Fibroblast of skin of scalp (primary cell): ENCODE measurements at places on chromosomes 3 and 15.

GRCh38 chr3:101202640-101203039 is 117.7 kb downstream of the IMPG2 start:
- DNase-seq = no peak

DNA sequence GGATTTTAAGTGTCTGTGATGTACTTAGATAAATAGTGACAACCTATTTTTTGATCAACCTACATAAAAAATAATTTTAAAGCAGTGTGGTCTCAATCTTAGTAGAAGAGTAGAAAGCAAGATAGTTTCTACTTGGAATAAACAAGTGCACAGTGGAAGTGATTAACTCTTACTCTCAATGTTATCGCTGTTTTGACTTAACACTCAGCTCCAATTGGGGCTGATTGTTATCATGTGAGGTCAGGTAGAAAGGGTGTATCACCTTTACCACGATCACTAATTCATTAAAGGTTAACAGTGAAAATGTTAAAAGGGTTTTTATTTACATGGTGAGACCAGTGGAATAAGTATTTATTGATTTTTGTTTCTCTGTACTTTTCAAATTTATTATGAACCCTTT is 22.4 kb upstream of the APH1B start:
- DNase-seq = no peak

DNA sequence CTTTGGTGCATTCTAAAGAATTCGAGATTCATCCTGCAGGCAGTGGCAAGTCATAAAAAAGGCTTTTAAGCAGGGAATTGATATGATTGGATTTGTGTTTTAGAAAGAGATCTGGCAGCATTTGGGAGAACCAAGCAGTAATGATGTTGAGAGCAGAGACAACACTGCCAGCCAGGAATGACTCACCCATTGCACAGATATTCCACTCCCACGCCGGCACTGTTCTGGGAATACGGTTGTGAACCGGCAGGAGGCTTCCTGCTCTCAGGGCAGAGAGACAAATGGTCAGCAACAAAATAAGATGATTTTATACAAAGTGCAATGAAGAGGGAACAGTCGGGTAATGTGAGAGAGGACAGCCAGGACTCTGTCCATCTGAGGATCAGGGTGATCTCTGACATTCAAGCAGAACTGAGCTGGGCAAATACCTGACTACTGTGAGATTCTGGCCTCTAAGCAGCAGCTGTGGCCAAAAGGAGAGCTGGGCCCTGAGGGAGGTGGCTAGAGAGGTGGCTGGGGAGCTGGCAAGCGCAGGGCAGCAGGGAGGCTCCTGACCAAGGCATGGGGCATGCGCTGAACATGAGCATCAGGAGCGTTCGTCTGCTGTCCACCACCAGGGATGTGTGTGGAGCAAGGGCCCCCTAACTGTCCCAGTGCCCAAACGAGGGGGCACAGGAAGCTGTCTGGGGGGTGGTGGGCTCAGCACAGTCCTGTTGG is 56.1 kb upstream of the PLXNA1 start:
- DNase-seq = peak; percentile 78

- DNase-seq = peak; percentile 41
These were observed 611 bp downstream of the PIAS1 start for GRCh38 chr15:68054628-68055223.

- DNase-seq = no peak
These were observed 111.8 kb upstream of the PROK2 start for GRCh38 chr3:71896751-71897150.

DNA sequence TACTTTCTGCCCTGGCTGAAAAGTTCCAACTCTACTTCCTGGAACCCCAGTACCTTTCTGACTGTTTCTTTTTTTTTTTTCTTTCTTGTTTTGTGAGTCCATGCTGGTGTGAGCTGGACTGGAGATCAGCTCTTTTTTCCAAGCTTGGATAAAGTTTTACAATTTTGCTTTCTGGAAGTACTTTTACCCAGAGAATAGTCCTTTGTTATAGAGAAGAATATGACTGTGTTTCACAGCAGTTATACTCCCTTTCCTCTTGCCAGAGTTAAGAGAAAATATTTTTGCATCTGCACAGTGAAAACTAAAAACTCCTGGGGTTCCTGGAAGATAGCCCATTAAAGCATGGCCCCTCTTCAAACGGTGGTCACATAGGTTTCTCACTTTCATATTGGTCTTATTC is 1100.6 kb downstream of the OTOL1 start:
- no peak for DNase-seq

DNA sequence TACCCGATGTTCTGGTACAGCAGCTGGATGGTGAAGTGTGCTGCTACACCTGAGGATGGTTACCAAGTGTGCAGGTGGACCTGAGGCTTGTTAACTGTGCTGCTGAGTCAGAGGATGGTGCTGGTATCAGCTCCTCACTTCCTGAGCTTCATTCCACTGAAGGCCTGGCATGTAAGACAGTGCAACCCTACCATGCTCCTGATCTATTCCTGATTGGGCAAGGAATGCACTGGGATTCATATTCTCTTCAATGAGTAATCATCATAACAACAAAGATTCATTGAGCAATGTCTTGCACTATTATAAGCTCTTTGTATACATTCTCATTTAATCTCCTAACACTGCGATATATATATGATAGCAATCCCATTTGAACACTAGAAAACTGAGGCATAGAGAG is 62.9 kb upstream of the THSD4 start:
- DNase-seq = peak; percentile 84

- no peak for DNase-seq
These were observed 31.1 kb upstream of the SUCLG2 start for GRCh38 chr3:67685499-67685898.

DNA sequence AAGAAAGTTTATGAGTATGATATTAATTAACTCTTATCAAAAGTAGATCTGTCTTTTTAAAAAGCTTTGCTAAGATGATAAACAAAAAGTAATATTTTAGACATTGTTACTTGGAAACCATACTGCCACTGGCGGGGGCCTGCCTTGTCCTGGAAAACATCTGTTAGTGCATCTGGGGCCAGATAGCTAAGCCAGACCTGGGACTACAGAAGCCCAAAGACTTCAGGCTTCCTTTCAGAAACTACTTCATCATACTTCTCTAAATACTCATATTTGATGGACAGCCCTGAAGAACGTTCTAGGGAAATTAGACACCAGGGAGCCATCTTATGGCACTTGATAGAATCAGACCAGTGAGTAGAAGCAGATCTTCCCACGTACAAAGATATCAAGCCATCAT is 795.4 kb upstream of the SEMA6D start:
- no peak for DNase-seq

- DNase-seq = no peak
These were observed 8.2 kb upstream of the DNAAF4 start for GRCh38 chr15:55515991-55516776.

GRCh38 chr3:105140899-105141367 is 225.8 kb upstream of the ALCAM start:
- no peak for DNase-seq

DNA sequence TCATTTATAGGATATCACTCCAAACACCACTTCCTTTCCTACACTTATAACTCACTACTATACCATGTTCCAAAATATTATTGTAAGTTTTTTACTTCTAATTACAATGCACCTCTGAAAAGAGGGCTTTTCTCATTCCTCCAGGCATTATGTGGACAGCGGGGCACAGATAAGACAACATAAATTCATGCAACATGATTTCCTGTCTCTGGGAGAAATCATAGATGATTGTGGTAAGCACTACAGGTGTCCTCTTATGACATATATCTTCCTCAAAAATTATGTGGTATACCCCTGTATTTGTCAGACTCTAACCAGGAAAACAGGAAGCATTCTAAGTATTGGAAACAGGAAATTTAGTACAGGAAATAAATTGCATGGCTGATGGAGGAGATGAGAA is 45.7 kb upstream of the INO80 start:
- DNase-seq = peak; percentile 16

GRCh38 chr3:117133066-117133465 is 423.5 kb downstream of the TUSC7 start:
- no peak for DNase-seq

DNA sequence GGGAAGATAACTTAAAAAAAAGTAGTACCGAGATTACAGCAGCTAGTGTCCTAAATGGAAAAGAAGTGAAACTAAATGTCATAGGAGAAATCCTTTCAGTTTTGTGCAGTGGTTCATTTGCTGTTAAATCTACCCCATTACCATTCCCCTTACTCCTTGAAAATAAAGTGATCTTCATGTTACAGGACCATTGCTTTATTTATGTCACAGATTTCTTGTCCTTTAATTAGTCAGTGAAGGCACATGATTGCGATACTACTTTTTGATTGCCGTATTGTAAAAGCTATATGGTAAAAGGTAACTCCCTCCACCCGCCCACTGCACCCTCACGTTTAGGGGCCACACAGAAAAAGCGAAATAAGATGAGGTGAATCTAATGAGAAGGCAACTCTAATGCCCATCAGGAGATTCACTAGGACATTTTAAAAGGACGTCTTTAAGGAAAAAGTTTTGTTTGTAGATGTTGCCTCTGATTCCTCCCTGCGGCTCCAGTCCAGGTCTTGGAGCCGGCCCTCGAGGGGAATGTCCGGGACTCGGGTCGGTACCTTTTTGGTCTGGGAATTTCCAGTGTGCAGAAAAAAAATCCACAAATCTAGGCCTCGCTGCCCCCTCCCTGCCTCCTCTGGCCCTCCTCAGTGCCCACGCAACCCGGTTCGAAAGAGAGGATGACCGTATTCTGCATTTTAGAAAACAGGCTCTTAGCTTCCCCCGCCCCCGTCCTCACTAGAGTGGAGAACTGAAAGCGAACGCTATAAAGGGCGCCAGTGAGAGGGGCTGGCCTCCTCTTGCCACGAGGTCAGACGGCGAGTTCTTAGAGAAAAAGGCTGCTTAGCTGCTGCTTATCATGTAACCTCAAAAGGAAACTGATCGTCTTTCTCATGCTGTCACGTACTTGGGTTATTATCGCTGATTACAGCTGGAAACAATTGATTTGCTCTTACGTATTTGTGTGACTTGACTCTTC is 21.8 kb upstream of the NFKBIZ start:
- DNase-seq = peak; percentile 78

- DNase-seq = no peak
These were observed 251.0 kb upstream of the MCTP2 start for GRCh38 chr15:93980261-93980911.

GRCh38 chr3:48294611-48295263 is 38.7 kb downstream of the SPINK8 start:
- DNase-seq = no peak

GRCh38 chr15:74504836-74505235 is 36.2 kb upstream of the ARID3B start:
- DNase-seq = no peak

- DNase-seq = peak; percentile 53
These were observed 394.1 kb upstream of the TBL1XR1 start for GRCh38 chr3:177591379-177591778.

GRCh38 chr3:129855832-129856419 is 37.6 kb downstream of the TMCC1 start:
- DNase-seq = peak; percentile 63
